ENCODE measurements at places on chromosomes 4 and X.

- DNase-seq: peak; percentile 78
Measured at GRCh38 chr4:134935320-134935719, 733.7 kb upstream of the PABPC4L start.

GRCh38 chr4:62320612-62321011, 1120.5 kb downstream of the ADGRL3 start:
- no peak for DNase-seq

DNA sequence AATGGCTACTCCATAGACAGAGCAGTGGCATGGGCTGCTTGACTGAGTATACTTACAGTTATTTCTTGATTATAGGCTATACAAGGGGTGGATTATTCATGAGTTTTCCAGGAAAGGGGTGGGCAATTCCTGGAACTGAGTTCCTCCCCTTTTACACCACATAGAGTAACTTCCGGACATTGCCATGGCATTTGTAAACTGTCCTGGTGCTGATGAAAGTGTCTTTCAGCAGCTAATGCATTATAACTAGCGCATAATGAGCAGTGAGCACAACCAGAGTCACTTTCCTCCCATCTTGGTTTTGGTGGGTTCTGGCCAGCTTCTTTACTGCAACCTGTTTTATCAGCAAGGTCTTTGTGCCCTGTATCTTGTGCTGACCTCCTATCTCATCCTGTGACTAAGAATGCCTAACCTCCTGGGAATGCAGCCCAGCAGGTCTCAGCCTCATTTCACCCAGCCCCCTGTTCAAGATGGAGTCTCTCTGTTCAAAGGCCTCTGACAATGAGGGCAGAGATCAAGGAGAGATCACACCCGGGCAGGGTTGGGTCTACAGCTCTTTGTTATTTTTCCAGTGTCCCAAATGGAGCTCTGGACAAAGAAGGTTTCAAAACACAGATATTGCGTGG, 468.4 kb upstream of the PRKX start:
- DNase-seq: peak; percentile 80

- DNase-seq: no peak
Measured at GRCh38 chr4:147049946-147050345, 104.3 kb upstream of the TTC29 start.

GRCh38 chrX:35700121-35700520, 98.0 kb upstream of the MAGEB16 start:
- DNase-seq: no peak

GRCh38 chr4:55032179-55032578, 93.2 kb downstream of the KDR start:
- no peak for DNase-seq

GRCh38 chr4:42234817-42235216, 82.4 kb upstream of the BEND4 start:
- no peak for DNase-seq

GRCh38 chrX:149286940-149287349, 218.2 kb downstream of the IDS start:
- DNase-seq: peak; percentile 81

GRCh38 chr4:83738895-83739294, 203.0 kb downstream of the GPAT3 start:
- DNase-seq: no peak

DNA sequence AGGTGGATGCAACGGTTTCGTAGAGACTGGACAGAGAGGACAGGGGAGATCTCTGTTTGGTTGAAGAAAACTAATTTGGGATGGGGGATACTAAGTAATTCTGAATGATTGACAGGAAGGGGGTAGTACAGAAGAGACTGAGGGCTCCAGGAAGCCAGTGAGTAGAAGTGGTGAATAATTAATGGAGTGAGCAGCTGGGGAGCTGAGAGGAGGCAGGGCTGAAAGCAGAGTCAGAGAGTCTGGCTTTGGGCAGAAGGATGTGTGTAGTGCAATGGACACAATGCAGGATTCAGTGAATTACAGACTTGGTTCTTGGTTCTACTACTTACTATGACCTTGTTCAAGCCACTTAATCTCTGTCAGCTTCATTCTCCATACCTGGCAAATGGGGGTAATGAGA, 161.7 kb downstream of the RBMX2 start:
- DNase-seq: no peak

DNA sequence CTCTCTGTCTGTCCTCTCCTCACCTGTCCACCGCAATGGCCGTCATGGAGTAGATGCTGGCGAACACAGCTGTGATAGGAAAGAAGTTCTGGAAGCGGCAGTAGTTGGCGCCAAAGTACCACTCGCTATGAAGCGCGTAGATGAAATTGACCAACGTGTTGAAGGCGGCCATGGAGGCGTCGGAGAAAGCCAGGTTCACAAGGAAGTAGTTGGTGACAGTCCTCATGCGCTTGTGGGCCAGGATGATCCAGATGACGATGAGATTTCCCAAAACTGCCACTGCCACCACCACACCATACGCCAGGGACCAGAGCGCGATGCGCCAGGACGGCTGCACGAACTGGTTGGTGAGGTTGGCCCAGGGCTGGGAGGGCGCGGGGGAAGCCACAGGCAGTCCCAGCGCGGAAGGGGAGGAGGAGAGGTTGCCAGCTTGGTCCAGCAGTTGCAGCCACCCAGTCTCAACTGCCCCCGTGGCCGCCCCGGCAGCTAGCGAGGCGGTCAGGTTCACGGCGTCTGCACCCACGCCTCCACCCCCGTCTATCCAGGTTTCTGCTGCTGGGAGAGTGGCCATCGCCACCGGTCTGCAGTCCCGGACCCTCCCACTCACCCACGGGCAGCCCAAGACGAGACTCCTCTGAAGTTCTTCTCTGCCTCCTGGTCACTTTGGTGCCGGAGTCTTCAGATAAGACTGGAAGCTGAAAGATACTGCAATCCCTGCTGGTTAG, 518 bp downstream of the TACR3 start:
- peak; percentile 85 for DNase-seq

DNA sequence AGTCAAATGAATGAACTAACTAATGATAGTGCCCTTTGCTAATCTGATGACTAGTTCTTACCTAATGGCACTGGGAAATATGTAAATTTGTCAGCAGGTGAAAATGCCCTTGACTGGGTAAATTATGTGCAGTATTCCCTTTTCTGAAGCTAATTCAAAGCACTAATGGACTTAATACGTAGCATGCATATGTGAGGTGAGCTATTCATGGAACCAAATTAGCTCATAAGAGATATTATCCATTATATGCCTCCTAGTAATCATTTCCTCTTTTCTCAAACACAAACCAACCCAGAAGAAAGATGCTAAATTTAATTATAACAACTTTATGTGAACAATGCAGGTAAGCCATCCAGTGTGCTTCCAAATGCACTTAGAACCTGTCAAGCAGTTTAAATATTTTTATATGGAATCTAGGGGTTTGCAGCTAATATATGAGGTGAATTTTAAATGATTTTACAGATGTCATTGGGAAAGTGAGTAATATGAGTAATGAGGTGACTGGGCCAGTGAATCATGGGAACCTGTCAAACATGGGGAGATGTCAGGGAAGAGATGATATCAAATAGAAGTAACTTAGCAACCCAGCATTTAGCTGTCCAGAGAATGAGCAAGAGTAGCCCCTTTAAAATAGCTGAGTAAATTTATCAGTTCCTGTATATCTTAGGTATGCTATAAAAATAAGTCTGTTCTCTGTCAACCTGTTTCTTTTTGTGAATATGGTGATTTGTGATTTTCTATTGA, 315.0 kb downstream of the AFF2 start:
- no peak for DNase-seq

DNA sequence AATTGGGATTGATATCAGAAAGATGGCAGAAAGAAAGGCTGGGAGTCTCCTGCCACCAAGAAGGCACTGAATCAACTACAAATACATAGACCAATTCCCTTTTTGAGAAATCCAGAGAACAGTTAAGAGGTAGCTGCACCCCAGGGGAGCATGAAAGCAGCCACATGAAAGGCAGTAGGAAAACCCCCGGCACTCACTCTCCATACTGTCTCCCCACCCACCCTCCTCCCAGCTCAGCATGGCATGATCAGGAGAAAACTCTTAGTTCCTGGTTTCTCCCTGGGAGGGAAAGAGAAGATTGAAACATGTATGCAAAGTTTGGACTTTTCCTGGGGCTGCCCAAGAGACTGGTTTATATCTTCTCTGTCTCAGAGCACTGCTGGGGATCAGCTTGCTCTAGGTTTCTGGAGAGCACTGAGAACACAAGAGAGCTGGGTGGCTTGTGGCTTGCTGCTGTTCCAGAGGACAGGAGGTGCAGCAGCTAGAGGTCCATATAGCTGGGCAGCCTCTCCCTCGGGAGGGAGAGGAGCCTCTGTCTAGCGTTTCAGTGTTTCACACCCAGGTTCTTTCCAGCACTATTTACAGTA, 305.7 kb downstream of the PDGFC start:
- DNase-seq: peak; percentile 46

DNA sequence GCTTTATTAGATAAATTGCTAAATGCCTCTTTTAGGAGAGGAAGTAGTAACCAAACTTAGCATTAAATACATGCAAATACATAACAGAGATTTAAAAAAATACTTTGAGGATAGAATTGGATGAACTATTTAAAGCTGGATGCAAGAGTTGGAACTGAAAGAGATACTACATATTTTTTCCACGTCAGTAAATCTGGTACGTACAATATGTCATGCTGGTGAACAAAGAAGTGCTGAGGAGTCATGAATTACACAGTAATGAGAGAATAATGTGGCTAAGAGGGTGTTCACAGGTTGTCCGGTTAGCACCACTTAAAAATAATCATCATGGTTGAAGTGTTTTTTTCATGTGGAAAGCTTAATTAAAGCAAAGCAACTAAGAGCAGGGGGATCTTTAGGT, 184.1 kb upstream of the FRMPD4 start:
- DNase-seq: no peak

- no peak for DNase-seq
Measured at GRCh38 chr4:134691915-134692314, 490.3 kb upstream of the PABPC4L start.

GRCh38 chrX:107451731-107452130, 2.3 kb downstream of the FRMPD3 start:
- DNase-seq: peak; percentile 89

- peak; percentile 35 for DNase-seq
Measured at GRCh38 chr4:184387351-184387750, 87.0 kb downstream of the IRF2 start.

GRCh38 chr4:52622564-52622963, 36.5 kb downstream of the USP46 start:
- no peak for DNase-seq

Measured in endodermal cell (in vitro differentiated cells).